ENCODE measurements at places on chromosomes 12 and 14.
A peak's percentile ranks its signal among the peaks of the same experiment; 100 is the strongest.

DNA sequence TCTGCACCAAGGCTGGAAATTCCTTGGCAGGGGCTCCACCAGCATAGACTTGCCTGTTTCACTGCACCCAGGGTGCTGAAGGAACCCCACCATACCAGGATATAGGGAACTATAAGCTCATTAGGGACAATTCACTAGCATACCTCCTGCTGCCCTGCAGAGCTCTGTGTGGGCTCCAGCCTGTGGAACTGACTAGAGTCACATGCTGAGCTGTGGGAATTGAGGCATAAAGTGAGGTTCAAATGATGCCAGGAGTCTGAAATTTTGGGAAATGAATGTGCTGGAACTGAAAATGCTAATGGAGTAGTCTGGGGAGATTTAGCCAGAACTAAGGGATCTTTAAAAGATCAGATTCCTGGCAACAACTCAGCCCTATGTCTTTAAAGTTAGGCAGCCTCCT is 7.3 kb upstream of the EMP1 start:
- DNase-seq = no peak

GRCh38 chr14:92802678-92803077 is 8.6 kb downstream of the GOLGA5 start:
- no peak for DNase-seq

DNA sequence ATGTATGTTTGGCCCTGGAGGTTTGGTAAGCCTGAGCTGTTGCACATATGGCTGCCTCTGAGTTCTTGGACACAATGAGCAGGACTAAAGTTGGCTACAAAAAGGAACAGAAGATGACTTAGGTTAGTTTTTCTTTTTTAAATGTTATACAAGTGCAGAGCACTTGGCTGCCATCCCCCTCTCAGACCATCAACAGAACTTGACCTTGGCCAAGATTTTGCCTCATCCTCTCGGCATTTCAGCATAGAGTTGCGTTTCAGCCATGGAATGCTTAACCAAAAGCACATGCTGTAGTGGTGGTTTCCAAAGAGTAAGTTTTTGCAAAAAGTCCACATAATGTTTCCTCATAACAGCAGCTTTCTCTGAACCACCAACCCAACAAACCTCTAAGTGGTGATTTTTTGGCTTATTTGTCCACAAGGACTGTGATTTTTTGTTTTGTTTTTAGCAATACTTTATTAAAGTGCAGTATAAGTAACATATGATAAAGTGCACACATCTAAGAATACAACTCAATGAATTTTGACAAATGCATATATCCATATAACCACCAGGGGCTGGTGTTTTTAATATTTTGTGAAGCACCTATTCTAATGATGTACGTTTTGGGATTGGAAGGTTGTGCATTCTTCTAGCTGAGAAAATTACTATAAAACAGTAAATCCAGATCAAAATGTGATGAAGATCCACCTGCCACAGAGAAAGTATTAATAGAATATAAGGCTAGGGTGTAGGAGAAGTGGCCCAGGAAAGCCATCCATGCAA is 12.1 kb upstream of the GALNT16 start:
- peak; percentile 98 for DNase-seq

DNA sequence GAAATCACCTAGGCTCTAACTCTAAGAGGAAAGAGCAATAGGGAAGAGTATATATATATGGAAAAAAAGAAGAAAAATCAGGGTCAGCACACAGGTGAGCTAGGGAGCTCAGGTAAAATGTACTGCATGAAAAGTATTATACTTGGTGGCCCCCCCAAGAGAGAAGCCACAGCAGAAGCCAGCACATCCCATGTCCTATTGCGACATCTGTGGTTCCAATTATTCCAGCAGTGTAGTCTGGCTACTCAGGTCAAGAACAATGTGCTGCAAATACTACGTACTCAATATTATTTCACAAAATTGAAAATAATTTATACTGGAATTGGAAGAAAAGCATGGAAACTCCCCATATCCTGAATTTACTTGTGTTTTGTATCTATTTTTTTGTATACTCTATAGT is 85.5 kb downstream of the CEP83 start:
- DNase-seq = no peak

- peak; percentile 13 for DNase-seq
Observed at GRCh38 chr12:39892146-39892545, 213.7 kb downstream of the SLC2A13 start.

- DNase-seq = no peak
Observed at GRCh38 chr12:96057986-96058553, 22.7 kb upstream of the LTA4H start.

DNA sequence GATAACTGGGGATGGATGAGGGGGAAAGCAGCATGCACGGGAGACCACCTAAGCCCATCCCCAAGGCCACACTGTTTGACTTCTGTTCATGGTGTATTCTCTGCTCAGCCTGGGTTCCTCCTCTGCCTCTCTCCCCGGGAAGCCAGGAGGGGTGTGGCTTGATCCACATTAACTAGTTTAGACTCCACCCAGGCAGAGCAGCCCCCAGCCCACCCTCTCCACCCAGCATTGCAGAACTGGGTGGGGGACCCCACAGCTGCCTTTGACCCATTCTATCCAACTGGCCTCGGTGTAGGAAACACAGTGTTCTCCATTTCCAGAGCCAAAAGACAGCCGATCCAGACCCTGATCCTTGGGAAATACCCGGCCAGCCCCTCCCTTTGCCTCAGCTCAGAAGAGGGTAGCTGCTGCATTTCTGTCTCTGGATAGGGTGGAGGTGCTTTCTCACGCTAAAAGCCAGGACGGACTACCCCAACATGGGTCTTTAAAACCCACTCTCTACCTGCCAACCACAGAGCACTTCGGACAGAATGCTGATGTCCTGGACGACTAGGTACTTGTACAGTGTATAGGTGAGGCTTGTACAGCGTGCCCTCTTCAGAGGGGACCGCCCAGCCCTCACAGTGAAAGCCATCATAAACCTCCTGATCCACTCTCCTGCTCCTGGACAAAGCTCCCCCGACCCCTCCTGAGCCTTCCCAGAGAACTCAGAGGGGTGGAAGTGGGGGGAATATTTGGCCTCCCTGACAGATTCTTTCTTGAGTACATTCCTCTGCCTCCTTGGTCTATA is 9.4 kb downstream of the SPRYD3 start:
- DNase-seq = no peak

GRCh38 chr12:108709697-108710096 is 21.6 kb downstream of the CORO1C start:
- no peak for DNase-seq

- DNase-seq = peak; percentile 41
Observed at GRCh38 chr12:1927751-1928351, 9.4 kb upstream of the CACNA2D4 start.

DNA sequence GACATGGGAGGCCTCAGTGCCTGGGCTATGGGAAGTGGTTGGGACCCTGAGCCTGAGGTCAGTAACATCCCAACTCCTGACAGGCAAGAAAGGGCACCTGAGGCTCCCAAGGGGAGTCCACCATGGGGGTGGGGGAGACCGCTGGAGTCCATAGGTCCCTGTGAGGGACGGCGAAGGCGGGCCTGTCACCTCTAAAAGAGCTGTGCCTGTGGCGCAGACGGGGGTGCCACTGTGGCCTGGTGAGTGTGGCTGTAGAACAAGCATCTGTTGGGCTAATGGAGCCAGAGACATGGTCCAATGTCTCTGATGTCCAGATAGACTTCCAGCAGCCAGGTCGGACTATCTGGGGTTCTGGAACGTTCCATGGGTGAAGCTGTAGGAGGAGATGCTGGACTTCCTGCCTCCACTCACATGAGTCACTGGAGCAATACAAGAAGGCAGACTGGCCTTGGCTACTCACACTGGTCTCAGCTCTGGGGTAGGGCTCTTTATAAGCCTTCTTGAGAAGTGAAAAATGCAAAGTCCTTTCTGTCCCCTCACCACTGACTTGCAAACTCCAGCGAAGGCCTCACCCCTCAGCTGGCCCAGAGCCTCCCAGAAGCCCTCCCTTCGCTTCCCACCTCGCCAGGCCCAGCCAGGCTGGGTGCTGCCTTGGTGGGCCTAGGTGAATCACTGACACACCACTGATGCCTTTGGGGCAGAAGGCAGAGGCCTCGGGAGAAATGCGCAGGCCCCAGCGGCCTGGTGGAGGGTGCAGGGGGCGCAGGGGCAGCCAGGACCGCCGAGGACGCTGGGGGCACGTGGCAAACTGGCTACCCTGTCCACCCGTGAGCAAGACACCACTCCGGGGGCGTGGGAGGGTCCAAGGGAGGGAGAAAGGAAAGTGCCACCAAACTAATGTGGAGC is 1.1 kb upstream of the TRAF3 start:
- peak; percentile 69 for DNase-seq

DNA sequence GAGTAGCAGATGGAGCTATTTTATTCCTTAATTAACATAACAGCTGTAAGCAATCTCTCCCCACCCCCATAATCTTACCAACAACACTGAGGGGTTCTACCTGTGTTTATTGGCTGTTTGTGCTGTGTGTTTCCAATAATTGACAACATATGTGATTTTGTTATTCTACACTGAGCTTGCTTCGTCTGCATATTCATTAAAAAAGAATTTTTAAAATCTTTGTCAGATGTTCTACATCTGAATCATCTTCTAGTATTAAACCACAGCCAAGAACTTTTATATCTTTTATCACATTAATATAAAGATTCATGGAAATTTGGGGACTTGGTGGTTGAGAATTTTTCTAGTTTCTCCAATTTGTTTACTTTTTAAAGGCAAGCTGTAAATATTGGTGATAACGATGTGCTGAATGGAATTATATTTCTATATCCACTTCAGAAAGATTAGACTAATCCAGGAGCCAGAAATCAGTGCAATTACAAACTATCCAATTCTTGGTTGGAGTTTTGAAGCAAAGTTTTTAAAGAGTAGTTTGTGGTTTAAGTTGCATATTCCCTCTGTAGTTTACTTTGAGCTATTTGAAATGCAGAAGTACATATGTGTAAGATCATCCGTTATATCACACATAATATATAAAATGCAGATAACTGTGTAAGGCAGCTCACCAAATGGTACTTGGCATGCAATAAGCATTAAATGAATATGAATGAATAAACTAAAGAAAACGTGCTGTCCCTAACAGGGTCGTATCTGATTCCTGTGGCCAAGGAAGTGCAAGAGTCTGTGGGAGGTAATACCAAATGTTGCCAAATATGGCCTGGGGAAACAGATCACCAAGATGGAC is 206.9 kb downstream of the PELI2 start:
- DNase-seq = peak; percentile 67

DNA sequence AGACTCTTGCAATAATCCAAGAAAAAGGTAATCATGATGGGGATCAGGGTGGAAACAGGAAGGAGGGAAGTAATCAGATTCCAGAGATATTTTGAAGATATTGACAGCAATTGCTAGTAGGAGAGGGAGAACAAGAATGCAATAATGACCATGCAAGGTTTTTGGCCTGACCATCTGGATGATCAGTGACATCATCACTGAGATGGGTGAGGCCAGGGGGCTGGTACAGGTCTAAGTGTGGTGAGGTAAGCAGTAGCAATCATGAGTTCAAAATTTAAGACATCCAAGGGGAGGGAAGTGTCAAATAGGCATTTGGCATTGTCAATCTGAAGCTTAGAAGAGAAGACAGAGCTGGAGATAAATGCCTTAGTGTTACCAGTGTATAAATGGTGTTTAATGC is 24.8 kb upstream of the CLMN start:
- no peak for DNase-seq

- peak; percentile 69 for DNase-seq
Observed at GRCh38 chr14:72948481-72949138, 22.3 kb downstream of the DCAF4 start.

GRCh38 chr14:33062476-33062875 is 123.8 kb downstream of the NPAS3 start:
- no peak for DNase-seq

GRCh38 chr12:121709478-121709961 is 3.0 kb upstream of the TMEM120B start:
- peak; percentile 79 for DNase-seq

GRCh38 chr14:68504861-68505260 is 288.0 kb downstream of the ZFP36L1 start:
- no peak for DNase-seq

DNA sequence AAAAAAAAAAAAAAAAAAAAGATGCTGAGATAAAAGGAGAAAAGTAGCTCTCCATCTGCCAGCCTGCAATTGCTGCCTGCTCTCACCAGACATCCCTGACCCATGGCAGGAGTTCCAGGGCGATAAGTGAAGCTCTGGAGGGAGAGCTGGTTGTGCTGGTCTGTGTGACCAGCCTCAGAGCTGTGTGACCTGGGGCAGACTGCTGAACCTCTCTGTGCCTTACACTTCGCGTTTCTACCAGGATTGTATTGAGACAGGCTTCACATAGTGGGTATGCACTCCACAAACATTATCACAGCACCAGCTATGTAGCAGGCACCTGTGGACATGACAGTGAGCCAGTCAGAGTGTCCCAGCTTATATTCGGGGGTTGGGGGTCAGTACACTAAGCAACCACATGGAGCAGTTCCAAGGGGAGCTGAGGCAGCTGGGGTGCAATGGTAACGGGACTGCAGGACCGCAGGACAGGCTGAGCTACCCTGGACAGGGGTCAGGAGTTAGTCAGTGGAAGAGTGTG is 57.5 kb downstream of the RBM19 start:
- DNase-seq = no peak

GRCh38 chr12:29024117-29024516 is 125.0 kb upstream of the FAR2 start:
- DNase-seq = no peak

DNA sequence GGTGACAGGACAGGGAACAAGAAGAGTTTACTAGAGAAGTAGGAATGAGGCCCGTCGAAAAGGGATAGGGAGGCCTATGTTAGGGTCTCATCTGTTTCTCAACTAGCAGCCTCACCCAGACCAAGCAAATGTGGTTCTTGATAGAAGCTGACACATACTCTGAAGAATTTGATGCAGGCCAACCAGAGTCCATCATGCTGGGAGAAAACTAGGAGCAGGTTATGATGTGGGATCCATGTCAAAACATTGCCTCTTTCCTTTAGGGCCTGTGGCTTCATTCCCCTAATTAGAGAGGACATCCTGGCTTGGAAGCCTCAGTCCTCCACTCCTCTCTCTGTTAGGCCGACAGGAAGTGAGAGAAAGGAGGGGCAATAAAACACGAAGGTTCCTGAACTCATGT is 122.8 kb downstream of the NTF3 start:
- DNase-seq = peak; percentile 93

GRCh38 chr14:51182131-51182565 is 57.9 kb upstream of the TMX1 start:
- no peak for DNase-seq

- DNase-seq = no peak
Observed at GRCh38 chr12:2681450-2682205, 113.1 kb upstream of the FKBP4 start.

- DNase-seq = no peak
Observed at GRCh38 chr14:56153267-56153666, 35.1 kb downstream of the PELI2 start.

GRCh38 chr14:103070971-103071542 is 13.0 kb upstream of the LBHD2 start:
- DNase-seq = no peak

- DNase-seq = no peak
Observed at GRCh38 chr14:28468191-28469151, 298.1 kb upstream of the FOXG1 start.

GRCh38 chr12:99611599-99611998 is 36.0 kb upstream of the GARIN6 start:
- no peak for DNase-seq

Data from AG10803 (cell line).